ENCODE measurements at places on chromosomes 4 and X.

- no peak for DNase-seq
Measured at GRCh38 chrX:119753001-119753400, 5.4 kb upstream of the SOWAHD start.

DNA sequence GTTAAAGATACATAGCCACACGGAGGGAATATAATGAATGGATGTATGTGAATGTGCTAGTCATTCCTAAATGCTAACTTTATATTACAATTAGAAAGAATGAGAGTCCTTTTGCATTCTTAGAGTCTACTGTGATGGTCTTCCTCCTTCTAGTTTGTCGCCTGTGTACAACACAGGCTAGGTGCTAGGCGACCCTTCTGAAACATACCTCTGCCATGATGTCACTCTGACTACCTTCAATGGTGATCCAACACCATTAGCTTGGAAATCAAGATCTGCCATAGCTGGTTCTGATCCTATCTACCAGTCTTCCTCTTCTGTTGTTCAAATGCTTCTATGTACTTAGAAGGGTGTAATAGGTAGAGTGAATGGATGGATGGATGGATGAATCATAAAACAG, 151.2 kb downstream of the MGST2 start:
- DNase-seq: no peak

- no peak for DNase-seq
Measured at GRCh38 chrX:431056-431455, 44.3 kb upstream of the PPP2R3B start.

GRCh38 chr4:46506876-46507275, 116.9 kb upstream of the GABRA2 start:
- no peak for DNase-seq

- DNase-seq: no peak
Measured at GRCh38 chr4:47213539-47213938, 182.2 kb downstream of the GABRB1 start.

- DNase-seq: no peak
Measured at GRCh38 chr4:35125995-35126712, 1118.2 kb downstream of the ARAP2 start.

DNA sequence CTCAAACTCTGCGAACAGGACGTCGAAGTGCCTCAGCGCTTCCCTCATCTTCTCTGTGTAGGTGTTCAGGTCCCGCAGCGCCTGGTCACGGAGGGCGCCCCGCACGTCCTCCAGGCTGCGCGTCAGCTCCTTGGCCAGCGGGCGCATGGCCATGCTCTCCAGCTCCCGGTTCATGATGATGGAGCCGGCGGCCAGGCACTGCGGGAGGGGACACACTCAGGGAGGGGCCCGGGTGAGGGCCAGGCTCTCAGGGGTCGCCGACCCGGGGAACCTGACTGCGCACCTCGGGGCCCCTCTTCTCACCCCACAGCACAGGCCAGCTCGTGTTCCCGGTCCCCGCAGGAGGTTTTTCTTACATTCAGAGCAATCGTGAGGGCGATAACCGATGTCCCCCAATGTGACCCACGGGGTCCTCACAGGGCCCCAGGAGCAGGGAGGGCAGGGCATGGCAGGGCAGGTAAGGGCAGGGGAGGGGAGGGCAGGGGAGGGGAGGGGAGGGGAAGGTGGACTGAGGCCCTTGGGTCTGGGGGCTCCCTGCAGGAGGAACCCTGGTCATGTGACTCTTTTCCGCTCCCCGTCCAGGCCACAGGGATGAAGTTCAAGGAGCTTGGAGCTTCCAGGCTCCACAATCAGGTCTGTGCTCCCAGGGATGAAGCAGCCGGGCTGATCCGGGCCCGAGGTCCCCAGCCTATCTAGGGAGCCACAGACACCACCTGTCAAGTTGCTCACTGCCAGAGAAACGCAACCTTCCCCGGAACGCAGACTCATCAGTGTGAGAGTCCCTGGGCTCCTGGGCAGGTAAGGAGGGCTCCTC, 77.8 kb upstream of the MXD4 start:
- no peak for DNase-seq

DNA sequence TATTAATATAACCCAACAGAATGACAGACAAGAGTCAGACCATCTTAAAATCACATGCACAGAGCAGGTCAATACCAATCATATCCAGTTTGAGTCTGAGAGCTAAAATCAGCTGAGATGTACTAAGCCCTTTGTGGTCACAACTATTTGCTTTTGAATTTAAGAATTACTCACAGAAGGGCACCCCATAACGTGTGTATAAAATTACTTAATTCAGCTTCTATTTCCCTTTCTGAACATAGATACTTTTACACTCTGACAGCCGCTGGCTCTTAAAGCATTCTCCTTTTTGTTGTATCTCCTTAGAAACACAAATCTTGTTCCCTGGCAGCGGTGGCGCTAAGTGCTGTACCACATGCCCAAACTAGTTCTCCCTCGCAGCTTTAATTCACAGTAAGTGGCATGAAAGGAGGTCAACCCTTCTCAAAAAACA, 14.8 kb upstream of the PPARGC1A start:
- DNase-seq: no peak

- DNase-seq: no peak
Measured at GRCh38 chr4:84403656-84404055, 95.4 kb downstream of the NKX6-1 start.

Measured in HFF-Myc (cell line).